NCI-H187 (cell line): ENCODE measurements at places on chromosomes 16 and 17.

- no peak for DNase-seq
These were observed 63.6 kb downstream of the OTOA start for GRCh38 chr16:21727344-21727743.

GRCh38 chr16:87918866-87919680 lies 17.3 kb downstream of the CA5A start:
- DNase-seq, result no peak

DNA sequence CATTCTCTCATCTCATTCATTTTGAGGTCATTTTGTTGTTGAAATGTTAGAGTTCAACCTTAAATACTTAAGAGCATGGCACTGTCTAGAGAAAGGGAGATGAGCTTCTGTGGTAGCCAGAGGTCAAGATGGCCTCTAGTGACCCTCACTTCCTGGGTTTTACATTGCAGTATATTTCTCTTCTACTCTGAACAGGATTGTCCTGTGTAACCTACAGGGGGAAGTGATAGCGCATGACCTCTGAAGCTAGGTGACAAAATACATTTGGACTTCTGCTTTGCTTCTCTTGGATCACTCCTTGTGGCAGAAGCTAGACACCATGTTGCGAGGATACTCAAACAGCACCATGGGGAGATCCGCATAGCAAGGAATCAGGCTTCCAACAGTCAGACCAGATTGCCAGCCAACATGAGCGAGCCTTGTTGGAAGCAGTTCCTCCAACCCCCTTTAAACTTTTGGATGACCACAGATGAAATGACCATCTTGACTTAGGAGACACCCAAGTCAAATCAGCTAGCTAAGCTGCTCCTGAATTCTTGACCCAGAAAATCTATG lies 748.4 kb downstream of the MAF start:
- DNase-seq, result no peak

GRCh38 chr17:17298108-17298507 lies 5.1 kb upstream of the NT5M start:
- DNase-seq, result no peak
